Right ventricle myocardium superior (tissue), 1 donor: ENCODE measurements at places on chromosomes 3 and 15. TPM values are rescaled to one million over a fixed set of nuclear protein-coding genes. Genes with fewer than 3 reads are reported as not detected.

The GOLGA8J gene
- total RNA-seq, result not detected

The ITGA11 gene
- total RNA-seq, result 32.2 TPM

The GBE1 gene
- total RNA-seq, result 65.5 TPM

- DNase-seq, result no peak
Measured at GRCh38 chr3:109927161-109927560, 589.8 kb upstream of the DPPA4 start.

DNA sequence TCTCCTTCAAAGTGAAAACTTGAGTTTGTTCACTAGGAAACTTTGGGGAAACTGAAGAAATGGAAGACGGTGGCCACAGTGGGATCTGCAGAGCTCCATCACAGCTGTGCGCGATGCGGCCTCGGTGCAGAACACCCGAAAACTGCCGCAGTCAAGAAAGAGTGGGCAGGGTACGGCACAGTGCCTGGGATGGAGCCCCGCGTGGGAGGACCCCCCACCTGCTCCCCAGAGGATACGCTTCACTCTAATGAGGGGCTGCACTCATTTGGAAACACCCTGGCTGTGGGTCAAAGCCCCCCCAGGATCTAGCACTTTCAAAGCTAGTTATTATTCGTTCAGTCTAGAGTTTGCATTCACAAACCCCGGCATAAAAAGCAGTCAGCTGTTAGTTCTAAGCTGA, 9.5 kb downstream of the ADAMTS17 start:
- DNase-seq, result no peak

GRCh38 chr15:72161361-72162132, 36.0 kb downstream of the GRAMD2A start:
- no peak for DNase-seq

- no peak for DNase-seq
Measured at GRCh38 chr3:47344971-47345370, 35.9 kb upstream of the PTPN23 start.

- DNase-seq, result no peak
Measured at GRCh38 chr3:104787306-104787705, 579.4 kb upstream of the ALCAM start.

GRCh38 chr15:99669250-99669649, 64.0 kb downstream of the LYSMD4 start:
- no peak for DNase-seq

GRCh38 chr3:138898301-138898700, 48.6 kb downstream of the FOXL2 start:
- no peak for DNase-seq

DNA sequence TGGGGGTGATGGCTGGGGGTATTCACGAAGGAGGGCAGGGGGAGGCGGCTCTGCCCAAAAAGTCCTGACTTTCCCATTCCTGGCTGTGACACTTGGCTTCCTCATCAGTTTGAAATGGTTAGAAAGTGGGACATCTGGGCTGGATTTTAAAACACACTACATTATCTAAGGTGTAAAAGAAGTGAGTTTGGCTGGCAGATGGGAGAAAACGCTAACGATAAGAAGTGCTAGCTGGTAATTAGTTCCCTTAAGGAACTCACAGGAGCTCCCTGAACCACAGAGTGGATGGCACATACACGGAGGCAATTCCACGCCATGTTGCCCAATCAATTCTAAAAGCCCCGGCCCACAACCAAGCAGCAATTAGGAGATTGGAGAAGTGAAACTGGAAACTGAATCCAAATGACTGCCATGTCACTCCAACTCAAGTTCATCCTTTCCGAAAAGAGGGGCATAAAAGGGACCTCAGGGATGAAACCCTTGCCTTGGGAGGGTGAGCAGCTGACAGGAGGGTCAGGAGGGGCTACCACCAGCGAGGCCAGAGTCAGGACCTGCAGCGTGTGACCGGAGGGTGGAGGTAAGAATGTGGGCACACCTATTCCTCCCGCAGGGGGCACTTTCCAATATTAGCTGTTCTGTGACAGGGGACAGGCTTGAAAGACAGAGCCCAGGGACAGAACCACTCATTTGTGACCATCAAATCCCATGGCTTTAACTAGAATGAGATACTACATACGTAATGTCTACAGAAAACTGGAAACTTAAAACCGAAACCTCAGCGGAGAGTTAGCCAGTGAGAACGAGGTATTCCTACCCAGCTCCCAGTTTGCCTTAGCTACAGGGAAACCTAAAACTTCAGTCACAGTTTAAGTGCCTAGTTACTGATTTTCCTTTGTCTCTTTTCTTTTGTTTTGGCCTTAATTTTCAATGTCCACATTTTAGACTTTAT, 95.3 kb upstream of the OXTR start:
- no peak for DNase-seq

DNA sequence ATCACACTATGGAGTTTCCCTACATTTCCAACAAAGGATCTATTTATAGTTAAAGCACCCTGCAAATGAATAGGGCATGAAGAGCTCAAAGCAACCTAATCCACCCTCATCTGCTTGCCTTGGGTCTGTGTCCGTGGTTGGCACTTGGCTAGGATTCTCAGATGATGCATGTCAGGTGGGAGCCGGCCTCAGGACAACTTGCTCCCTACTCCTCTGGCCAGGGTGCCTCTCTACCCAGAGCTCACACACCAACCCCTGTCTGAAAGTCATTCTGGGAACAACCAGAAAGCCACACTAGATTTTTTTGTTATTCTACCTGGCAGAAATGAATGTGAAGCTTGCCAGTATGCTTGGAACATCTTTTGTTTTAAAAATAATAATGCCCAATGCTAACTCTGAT, 13.2 kb downstream of the ARHGEF3 start:
- no peak for DNase-seq
